IMR-90 (cell line): ENCODE measurements at places on chromosomes 11 and 22. TPM values are rescaled to one million over a fixed set of nuclear protein-coding genes. Genes with fewer than 3 reads are reported as not detected.

DNA sequence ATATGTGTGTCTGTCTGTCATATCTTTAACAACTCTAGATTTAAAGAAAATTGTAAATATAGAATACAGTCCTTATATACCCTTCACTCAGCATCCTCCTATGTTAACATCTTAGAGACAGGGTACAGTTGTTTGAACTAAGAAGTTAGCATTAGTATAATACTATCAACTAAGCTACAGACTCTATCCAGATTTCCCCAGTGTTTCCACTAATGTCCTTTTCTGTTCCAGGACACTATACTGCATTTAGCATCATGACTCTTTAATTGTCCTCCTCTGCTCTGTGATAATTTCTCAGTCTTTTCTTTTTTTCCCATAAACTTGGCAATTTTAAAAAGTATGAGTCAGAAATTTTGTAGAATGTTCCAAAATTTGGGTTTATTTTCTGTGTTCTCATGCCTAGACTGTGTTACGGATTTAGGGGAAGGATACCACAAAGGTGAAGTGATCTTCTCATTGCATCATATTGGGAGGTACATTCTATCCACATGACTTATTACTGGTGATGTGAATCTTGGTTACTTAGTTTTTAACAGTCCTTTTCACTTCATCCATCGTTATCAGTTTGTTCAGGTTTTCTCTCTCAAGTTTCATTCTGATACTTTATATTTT is 168.4 kb downstream of the SBF2 start:
- peaks cover 3% of the 10 kb centered on the region; the same call in 1 of the 2 replicates for H3K4me1 ChIP-seq
- H3K27ac ChIP-seq = no peak overlapping the region
- no peak overlapping the region for H3K4me3 ChIP-seq
- no peaks in the 10 kb centered on the region for H3K27me3 ChIP-seq
- DNase-seq = peak; percentile 13

DNA sequence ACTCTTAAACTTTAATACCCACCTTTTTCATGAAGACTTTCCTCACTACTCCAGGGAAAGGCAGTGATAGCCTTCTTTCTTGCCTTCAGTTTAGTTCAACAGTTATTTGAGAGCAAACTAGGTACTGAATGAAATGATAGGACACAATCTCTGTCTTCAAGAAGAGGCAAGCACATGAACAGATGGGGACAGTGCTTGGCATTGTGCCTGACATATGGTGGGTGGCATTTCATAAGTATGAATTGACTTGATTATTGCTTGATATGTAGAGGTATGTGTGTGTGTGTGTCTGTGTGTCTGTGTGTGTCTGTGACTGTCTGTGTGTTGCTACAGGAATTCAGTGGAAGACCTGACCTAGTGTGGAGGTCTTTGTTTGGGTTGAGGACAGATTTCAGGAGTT is 504.1 kb downstream of the NELL1 start:
- H3K4me3 ChIP-seq = no peak overlapping the region
- no peaks in the 10 kb centered on the region for H3K4me1 ChIP-seq
- H3K27ac ChIP-seq = no peak overlapping the region

DNA sequence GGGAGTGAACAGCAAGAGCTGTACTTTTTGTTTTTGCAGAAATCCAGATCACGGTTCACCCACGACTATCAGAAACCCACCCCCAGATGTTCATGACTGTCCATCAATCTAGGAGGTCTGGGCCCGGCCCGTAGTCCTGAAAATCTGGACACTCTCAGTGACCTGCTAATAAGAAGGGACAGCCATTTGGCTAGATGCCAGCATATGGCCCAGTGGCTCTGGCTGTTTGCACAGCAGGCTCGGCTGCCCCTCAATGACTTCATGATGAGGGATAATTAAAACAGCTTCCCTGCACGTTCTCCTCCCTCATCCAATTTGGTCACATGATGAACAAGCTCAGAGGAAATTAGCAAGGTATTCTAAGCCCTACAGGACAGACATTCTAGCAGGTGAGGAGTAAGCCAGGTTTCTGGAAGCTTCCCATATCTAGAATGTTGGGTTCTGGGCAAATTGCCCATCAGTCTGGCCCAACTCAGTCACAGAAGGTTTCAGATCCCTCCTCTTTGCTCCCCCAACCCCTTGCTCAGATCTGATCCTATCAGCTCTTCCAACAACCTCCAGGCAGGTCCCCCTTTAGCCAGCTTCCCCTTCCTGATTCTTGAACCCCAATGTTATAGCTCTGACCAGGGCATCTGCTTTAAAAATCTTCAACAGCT is 397.3 kb downstream of the SHANK2 start:
- no peaks in the 10 kb centered on the region; the same call in 1 of the 2 replicates for H3K36me3 ChIP-seq
- DNase-seq = no peak
- H3K27ac ChIP-seq = no peak overlapping the region
- H3K4me1 ChIP-seq = no peaks in the 10 kb centered on the region

GRCh38 chr11:119374632-119375336 is 6.7 kb downstream of the USP2 start:
- H3K27ac ChIP-seq = no peak overlapping the region
- H3K36me3 ChIP-seq = no peaks in the 10 kb centered on the region
- no peak for DNase-seq
- peaks cover 24% of the 10 kb centered on the region for H3K4me1 ChIP-seq
- no peaks in the 10 kb centered on the region for H3K27me3 ChIP-seq
- H3K4me3 ChIP-seq = no peak overlapping the region

- H3K27me3 ChIP-seq = no peaks in the 10 kb centered on the region
- H3K27ac ChIP-seq = peak overlapping the region; percentile 63
- no peak overlapping the region for H3K4me3 ChIP-seq
- no peaks in the 10 kb centered on the region for H3K36me3 ChIP-seq
- peaks cover 8% of the 10 kb centered on the region for H3K4me1 ChIP-seq
- DNase-seq = peak; percentile 97
Measured at GRCh38 chr22:27512283-27512761, 289.2 kb downstream of the MN1 start.

GRCh38 chr11:68582416-68583040 is 101.8 kb upstream of the GAL start:
- H3K4me1 ChIP-seq = peaks cover 7% of the 10 kb centered on the region
- no peak for DNase-seq
- no peak overlapping the region for H3K4me3 ChIP-seq
- peaks cover 31% of the 10 kb centered on the region for H3K36me3 ChIP-seq
- H3K27me3 ChIP-seq = no peaks in the 10 kb centered on the region

DNA sequence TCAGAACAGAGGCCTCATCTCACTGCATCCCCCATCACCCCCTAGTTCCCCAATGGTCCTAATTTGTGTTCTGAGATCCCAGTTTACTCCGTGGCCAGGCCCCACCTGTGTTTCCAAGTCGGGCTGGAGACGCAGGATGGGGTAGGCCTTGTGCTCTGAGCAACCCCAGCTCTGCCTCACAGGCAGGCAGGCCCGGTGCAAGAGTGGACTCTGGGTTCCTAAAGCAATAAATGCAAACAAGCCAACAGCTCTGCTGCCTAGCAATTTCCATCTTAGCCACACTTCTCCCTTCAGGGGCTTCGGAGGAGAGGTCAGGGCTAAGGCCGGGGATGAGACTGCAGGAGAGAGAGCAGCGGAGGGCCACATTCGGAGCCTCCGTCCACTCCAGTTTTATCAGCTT is 2.5 kb upstream of the EPS8L2 start:
- peaks cover 33% of the 10 kb centered on the region for H3K4me1 ChIP-seq
- no peak for DNase-seq
- H3K36me3 ChIP-seq = peaks cover 21% of the 10 kb centered on the region; the same call in 1 of the 2 replicates
- H3K27ac ChIP-seq = no peak overlapping the region
- no peaks in the 10 kb centered on the region for H3K27me3 ChIP-seq
- H3K4me3 ChIP-seq = no peak overlapping the region

CDC42EP1 gene
- polyA plus RNA-seq = 47.3 and 59.2 TPM in 2 replicates
